Activated T-cell treated with anti-CD3 and anti-CD28 coated beads, Interleukin-2, amount 50 U/mL, for 1 hour (primary cell): ENCODE measurements at places on chromosomes 6 and 20.

DNA sequence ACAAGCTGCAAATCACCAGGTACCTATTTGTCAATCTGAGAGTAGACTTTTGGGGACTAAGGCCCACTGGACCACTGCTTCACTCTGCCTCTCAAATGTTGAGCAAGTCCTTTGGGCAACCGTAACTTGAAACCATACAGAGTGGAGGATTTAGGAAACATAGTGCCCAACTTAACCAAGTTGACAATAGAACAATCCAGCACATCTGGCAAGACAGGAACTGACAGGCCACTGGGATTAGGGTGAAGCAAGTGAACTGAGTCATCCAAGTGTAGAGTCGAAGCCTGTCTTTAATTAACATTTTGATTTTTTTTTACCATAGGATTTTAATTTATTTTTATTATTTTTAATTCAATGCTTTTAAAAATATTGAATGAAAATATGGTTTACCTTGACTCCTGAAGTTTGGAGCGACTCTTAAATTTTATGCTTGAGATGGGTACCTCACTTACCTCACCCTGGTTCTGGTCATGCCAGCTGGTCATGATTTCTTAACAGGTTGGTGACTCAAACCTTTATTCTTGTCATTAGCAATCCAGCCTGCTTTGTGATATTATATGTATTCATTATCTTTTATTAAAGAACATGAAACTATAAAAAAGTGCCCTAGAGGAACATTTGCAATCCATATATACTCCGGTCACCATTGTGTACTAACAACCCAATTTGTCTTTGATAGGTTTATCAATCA is 312.1 kb upstream of the DEFB112 start:
- DNase-seq, result no peak

DNA sequence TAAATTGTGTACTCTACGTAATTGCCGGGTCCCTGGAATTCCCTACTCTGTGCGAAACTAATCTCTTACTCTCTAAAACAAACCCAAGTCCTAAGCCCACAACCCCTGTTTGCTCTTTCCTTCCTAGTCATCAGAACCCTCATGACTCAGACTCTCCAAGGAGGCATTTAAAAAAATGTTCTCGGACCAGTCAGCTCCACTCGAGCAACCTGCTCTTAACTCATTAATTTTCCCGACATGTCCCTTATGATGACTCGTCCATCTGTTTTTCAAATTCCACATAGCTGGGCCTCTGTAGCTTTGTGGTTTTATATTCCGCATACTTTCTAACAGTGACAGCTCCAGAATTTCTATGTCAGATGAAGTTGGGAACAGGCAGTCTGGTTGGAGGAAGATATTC is 2.6 kb upstream of the MUC22 start:
- no peak for DNase-seq

DNA sequence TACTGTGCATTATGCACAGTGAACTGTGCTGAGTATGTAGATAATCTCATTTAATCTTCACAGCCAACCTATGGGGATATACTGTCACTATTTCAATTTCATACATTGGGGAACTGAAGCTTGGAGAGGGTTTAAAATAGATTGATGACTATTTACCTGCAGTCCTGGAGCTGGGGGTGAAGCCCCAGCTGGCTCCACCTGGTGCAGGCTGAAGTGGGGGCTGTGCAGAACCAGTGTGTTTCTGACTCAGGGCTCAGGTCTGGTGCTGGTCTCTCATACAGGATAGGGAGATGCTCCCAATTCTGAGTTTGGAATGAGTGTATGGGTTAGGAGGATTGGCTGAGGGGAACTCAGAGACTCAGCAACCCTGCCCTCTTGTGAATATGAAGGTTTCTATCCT is 176.1 kb upstream of the CEP162 start:
- DNase-seq, result no peak

DNA sequence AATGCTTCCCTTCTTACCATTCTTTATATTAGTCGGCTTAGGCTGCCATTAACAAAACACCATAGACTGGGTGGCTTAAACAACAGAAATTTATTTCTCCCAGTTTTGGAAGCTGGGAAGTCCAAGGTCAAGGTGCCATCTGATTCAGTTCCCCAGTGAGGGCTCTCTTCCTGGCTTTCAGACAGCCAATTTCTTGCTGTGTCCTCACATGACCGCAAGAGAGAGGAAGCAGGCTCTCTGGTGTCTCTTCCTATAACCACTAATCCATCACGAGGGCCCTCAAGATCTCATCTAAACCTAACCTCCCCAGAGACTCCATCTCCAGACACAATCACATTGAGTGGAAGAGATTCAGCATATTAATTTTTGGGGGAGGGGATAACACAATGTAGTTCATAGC is 193.0 kb upstream of the SGK1 start:
- no peak for DNase-seq

- DNase-seq, result no peak
These were observed 91.1 kb upstream of the PTPN1 start for GRCh38 chr20:50418890-50419642.

DNA sequence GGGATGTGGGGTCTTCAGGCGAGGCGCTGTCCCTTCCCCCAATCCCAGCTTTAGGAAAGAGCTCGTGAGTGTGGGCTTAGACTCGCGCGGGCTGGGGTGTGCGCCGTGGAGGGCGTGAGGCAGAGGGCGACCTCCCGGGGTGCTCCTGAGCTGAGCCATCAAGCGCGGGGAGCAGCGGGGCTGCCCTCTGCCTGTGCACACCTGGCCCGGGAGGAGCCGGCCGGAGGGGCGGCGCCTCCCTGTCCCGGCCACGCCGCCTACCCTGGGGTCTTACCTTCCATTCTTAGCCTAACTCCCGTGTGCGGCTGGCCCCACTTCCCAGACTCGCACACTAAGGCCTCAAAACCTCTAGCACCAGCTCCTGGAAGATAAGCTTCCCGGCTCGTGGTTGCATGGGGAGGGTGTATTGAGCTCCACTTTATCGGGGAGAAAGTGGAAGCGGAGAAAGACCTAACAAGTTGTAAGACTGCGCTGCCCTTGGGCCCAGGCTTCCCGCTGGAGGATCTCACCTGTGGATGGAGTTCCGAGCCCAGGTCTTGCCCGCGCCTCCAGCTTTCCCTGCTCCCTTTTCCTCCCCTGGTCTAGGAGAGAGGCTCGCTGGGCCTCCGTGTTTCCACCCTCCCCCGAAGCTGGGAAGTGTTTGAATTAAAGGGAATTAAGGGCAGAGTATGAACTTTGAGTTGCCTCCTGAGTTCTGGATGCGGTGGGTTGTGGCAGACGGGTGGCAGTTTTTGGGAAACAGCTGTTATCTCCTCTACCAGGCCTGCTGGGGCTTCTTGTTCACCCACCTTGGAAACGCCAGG is 1.2 kb downstream of the DNMT3B start:
- peak; percentile 31 for DNase-seq

- DNase-seq, result no peak
These were observed 541.2 kb downstream of the QKI start for GRCh38 chr6:163955756-163956155.

DNA sequence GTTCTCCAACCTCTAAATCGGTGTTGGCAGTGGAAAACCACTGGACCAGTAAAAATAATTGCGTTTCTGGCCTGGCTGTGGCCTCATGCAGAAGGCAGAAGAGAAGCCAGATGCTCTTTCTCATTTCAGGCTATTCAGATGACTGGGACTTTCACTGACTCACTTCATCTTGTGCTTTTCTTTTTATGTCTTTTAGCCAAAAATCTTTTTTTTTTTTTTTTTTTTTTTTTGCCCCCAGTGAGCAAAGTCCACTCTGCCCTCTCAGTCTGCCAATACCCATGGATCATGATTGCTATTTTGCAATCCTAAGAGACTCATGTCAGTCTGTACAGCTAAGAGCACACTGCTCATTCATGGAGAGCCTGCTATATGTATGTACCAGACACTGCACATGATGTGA is 962.5 kb downstream of the KIF16B start:
- no peak for DNase-seq

- peak; percentile 55 for DNase-seq
These were observed 197.4 kb upstream of the KCNG1 start for GRCh38 chr20:51220293-51220706.

- DNase-seq, result peak; percentile 68
These were observed 909 bp downstream of the CPNE1 start for GRCh38 chr20:35663516-35664465.

DNA sequence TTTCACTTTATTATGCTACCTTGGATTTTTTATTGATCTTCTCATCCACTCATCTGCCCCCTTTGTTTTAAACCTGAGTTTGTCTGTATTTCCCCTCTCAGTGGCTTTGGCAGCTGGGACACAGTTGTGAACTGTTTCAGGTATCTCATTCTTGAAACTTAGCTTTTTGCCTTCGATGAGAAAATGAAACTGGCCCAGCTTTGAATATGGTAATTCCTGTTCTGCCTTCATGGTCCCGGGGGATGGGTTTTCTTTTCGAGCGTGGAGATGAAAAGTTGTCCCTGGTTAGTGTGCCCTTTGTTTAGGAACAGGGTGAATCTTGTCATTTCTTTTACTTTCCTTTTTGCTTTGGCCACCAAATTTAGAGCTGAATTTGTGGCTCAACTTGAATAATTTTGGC is 25.6 kb downstream of the DHX35 start:
- no peak for DNase-seq

DNA sequence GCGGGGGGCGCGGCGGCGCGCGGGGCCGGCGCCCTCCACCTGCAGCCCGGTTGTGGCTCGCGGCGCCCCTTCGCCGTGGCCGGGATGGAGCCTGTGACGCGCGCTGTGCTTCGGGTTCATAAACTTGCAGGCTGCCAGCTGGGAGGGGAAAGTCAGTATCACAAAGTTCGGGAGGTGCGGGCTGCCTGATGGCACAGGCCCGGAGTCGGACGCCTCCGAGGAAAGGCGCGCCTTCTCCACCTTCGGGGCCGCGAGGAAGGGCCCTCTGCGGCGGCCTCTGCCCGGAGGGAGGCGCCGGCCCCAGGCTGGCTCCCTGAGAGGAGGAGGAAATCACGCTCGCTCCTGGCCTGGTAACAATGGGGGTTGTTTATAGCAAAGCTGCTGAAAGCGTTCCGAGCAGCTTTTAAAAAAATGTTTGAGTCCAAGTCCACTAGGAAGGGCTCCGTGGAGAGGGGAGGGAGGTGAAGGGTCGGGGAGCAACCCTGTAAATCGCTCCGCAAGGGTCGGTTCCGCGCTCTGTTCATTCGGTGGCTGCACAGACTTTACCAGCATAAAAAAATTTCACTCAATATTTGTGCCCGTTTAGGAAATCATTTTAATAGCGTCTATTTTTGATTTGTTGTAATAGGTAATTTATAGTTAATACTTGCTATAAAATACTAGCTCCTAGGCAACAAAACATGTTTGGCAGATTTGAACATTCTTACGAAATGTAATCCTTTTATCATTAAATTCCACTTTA is 1.0 kb downstream of the AFDN start:
- peak; percentile 48 for DNase-seq

DNA sequence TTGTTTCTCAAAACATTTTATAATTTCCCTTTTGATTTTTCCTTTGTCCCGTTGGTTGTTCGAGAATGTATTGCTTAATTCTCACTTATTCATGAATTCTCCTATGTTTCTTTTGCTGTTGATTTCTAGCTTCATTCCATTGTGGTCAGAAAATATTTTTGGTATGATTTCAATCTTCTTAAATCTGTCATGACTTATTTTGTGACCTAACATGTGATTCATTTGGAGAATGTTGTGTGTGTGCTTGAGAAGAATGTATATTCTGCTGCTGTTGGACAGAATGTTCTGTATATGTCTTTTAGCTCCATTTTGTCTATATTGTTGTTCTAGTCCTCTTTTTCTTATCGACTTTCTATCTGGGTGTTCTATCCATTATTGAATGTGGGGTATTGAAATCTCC is 286.2 kb upstream of the RNF217 start:
- no peak for DNase-seq

- DNase-seq, result no peak
These were observed 13.0 kb downstream of the ZHX3 start for GRCh38 chr20:41304424-41305079.

DNA sequence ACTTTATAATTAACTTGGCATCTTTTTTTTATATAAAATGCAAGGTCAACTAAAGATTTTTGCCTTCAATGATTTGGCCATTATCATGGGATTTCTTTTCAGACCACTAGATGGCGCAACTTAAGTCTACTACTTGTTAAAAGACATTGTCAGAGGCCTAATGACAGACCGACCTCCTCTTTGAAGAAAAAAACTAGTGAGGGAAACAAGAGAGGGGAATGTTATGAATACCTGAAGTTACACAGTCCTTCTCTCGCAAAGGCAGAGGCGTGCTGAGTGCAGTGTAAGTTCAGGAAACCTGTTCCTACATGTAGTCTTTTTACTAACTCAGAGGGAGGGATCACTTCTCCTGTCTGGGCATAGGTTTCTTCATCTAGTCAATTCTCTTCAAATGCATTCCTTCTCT is 9.3 kb downstream of the TRAPPC3L start:
- peak; percentile 21 for DNase-seq
